ENCODE measurements at places on chromosomes 3 and 15.

- DNase-seq, result no peak
Observed at GRCh38 chr3:194738254-194739093, 52.8 kb downstream of the FAM43A start.

DNA sequence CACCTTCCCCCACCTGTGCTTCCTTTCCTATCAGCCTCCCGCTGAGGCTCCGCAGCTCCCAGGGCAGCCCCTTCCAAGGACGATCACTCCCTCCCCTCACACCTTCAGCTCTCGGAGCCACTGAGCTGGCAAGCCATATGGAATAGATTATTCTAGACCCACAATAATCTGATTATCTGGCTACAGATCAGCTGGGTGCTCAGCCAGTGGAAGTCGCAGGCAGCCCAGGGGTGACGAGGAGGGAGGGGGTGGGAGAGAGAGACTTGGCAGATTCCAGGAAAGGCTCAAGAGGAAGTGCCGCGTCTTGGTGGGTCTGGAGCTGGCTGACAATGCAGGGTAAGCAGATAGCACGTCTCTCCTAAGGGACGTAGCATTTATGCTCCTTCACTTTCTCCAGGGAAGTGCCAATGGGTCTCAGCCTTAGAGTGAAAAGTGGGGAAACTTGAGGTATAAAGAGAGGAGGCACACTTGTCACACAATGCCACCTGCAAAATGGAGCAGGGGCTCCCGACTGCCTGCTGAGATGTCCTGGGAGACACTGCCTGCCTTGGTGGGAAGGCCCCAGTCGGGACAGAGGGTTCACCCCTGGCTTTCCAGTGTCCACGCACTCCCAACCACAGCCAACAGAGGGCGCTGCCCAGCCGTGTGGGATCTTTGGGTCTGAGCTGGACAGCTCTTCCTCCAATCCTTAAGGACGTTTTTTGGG lies 9.4 kb upstream of the MESP1 start:
- peak; percentile 41 for DNase-seq

GRCh38 chr3:42421818-42422796 lies 11.7 kb upstream of the LYZL4 start:
- no peak for DNase-seq

GRCh38 chr3:122502139-122502538 lies 12.6 kb downstream of the KPNA1 start:
- DNase-seq, result no peak

- no peak for DNase-seq
Observed at GRCh38 chr15:51620641-51621040, 1.9 kb downstream of the DMXL2 start.

DNA sequence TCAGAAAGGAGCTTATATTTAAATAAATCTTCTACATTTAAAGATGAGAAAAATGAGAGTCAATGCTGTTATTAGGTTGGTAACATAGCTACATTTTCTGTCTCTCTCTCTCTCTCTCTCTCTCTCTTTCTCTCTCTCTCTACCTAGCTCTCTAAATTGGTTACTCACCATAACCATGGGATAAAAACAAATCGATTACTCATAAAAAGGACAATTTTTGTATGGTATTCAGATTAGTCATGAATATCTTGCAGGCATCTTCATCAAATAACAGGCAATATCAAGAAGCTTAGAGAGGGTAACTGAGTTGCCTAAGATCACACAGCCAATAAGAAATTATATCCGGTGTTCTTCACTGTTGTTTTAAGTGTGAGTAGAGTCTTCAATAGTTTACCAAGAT lies 81.8 kb upstream of the ALCAM start:
- no peak for DNase-seq

GRCh38 chr3:17602126-17602525 lies 140.3 kb downstream of the TBC1D5 start:
- DNase-seq, result no peak

DNA sequence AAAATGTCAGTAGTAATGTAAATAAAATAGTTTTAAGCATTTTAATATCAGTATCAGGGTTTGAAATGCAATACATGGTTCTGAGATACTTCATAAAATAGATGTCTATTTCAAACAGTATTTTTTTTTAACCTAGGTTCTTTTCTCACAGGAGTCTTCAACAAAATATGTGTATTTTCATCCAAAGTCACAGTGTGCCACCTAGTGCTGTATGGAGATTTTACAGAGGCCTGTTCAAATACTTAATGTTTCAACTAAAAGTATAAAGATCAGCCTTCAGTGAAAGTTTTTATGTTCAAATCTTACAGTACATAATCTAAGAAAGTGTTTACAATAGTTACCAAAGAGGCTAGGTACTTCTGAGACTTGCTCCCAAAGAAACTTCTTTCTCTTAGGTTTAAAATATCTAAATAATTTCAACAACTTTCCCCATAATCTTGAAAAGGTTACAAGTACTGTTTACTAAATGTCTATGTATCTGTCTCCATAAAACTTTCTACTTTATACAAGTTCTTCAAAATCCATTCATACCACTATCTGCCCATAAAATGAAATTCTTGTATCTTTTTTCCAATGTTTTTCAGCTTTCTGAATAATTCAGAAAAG lies 38.3 kb downstream of the SCAPER start:
- DNase-seq, result no peak

DNA sequence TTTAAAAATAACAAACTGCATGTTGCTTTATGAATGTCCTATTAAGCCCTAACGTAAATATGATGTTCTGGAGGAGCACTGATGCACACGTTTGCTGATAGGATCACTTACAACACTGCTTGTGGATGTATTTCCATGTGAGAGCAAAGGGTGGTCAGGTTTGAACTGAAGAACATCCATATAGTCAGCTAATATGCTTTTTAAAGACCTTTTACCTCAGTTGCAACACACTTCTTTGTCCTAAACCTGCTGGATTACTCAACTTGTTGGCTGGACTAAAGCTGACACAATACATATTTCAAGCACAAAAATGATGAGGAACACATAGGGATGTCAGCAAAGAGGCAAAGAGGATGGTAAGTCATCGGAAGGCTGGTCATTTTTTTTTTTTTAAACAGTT lies 186.6 kb downstream of the TIGIT start:
- DNase-seq, result no peak

DNA sequence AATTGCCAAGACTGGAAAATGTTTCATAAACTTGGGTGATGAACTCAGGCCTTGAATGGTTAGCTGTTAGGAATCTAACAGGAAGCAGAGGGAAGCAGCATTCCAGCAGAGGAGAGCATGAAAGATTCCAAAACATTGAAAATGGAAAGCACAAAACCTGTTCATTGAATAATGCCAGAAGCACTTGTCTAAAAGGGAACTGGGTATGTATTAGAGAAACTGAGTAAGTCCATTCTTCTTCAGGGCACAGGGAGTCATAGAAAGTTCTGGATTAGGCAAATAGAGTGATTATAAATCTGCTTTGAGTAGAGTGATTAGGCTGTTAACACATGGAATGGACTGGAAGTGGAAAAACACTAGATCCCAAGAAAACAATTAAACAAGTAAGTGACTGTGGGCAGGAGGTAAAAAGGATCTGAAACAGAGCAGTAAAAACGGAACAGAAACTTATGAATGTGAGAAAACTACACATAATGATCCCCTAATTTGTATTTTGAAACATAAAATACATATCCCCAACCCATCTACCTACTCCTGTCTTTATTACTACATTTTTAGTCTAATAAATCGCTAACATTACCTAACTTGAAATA lies 343.4 kb downstream of the TBC1D5 start:
- DNase-seq, result no peak

DNA sequence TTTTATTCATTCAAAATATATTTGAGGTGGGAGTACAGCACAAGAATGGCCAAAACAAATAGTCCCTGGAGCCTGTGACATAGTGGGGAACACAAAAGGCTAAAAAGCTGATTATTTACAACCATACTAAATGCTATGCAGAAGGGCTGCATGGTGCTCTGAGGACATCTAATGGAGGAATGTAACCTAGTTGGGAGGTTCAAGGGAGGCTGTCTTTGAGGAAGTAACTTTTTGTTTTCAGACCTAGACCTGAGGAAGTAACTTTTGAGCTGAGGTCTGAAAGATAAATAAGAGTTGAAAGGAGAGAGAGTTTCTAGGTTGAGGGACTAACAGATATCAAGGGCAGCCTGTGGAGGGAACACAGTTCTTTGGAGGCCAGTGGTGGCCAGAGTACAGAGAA lies 34.8 kb upstream of the RASA2 start:
- peak; percentile 25 for DNase-seq

GRCh38 chr3:2153053-2153452 lies 54.4 kb downstream of the CNTN4 start:
- DNase-seq, result no peak

DNA sequence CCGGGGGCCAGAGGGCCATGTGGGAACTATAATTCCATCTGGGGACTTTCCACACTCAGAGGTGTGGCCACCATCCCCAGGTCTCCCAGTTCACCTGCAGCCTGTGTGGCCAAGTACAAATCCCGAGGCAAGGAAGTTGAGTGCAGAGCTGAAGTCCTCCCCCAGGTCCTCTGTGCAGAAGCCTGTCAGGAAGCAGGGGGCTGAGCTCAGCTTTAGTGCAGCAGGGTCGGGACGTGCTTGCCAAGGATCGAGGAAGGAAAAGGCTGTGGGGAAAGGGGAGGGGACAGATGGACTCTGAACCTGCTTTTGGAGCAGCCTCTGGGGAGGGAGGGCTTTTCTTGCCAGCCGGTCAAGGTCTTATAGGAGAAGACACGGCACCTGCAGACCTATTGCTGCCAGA lies 67.7 kb downstream of the CHRNA7 start:
- DNase-seq, result no peak

DNA sequence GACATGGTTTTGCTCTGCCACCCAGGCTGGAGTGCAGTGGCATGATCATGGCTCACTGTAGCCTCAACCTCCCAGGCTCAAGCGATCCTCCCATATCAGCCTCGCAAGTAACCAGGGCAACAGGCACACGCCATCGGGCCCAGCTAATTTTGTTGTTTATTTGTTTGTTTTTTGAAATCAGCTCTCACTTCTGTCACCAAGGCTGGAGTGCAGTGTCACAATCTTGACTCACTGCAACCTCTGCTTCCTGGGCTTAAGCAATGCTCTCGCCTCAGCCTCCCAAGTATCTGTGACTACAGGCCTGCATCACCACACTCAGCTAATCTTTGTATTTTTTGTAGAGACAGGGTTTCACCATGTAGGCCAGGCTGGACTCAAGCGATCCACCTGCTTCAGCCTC lies 26.3 kb upstream of the PLCH1 start:
- DNase-seq, result no peak

GRCh38 chr3:152658977-152659720 lies 175.8 kb upstream of the P2RY1 start:
- DNase-seq, result no peak

DNA sequence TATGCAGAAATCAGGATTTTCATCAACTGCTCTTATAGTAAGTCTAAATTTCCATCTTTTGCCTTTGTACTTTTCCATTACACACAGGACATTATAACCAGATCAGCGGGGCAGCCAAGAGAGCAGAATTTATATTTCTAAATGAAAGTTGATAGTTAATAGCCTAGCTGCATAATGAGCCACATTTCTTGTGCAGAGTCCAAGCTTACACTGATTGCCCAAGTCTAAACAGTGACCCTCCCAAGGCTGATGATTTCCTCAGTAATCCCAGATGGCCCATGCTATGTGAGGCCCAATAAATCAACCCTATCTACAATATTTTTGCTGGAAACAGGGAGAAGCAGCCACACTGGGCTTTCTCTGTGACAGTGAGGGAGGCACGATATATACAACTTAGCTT lies 475.8 kb upstream of the KCNMB2 start:
- no peak for DNase-seq

DNA sequence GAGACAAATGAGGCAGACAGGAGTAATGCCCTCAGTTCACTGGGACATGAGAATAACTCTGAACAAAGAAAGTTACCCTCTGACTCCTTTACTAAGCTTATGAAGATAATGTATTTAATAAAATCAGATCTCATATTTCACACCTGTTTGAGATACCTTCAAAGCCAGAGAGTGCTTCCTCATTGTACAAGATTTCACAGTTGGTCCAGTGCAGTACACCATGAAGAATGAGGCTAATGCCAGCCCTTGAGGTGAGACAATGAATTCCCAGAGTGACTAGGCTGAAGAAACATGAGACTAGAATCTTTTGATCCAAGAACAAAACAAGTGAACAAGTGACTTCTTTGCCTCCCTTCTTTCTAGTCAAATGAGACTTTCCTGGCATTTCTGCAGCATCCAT lies 1133.8 kb downstream of the TUSC7 start:
- DNase-seq, result no peak

- DNase-seq, result no peak
Observed at GRCh38 chr3:129412542-129413198, 15.8 kb downstream of the EFCAB12 start.

- DNase-seq, result no peak
Observed at GRCh38 chr15:49387471-49387870, 35.6 kb upstream of the FGF7 start.

DNA sequence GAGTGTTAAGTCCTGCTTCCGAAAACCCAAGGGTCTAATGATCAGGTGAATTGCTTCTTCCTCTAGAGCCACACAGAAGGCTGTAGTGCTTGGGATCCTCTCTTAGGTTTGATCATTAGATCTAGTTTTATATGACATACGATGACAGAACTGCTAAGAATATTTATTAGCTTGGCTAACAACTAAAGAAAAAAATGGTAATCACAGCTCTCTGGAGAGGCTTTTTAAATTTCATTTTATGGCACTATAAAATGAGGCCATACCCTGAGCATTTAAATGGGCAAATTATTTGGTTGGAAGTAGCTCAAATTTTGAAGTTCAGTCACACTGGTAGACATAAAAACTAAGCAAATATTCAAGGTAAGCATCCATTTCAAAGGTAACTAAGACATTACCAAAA lies 482.5 kb upstream of the WNT5A start:
- DNase-seq, result no peak

DNA sequence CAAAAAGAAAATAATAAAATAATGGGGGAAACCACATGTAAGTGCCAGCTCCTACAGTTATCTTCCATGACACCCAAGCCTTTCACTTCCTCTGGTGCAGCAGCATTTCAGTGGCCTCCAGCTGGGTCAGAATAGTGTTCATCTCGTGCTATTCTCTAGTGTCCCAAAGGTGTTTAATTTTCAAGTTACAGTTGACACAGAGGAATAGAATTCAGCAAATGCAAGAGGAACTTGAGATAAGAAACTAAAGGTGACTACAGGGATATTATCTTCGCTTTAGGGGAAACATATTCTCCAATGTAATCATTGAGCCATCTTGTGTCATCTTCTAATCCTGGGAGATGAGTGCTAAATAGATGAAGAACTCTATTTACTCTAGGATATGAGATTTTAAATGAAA lies 212.8 kb downstream of the EPHA3 start:
- DNase-seq, result no peak

Data from central memory CD8-positive, alpha-beta T cell (primary cell).